ENCODE measurements at places on chromosomes 12 and 14.

DNA sequence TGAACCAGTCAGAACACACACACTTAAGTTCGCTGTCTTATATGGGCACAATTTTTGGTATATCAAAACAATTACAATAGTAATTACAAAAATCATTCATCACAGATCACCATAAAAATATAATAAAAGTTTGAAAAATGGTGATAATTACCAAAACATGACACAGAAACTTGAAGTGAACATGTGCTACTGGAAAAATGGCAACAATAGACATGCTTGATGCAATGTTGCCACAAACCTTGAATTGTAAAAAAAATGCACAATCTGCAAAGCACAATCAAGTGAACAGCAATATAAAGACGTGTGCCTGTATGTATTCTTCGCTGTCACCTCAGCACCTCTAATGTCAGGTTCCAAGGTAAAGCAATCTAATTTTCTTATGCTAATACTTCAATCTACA, 117.6 kb downstream of the PRKD1 start:
- no peak for DNase-seq

DNA sequence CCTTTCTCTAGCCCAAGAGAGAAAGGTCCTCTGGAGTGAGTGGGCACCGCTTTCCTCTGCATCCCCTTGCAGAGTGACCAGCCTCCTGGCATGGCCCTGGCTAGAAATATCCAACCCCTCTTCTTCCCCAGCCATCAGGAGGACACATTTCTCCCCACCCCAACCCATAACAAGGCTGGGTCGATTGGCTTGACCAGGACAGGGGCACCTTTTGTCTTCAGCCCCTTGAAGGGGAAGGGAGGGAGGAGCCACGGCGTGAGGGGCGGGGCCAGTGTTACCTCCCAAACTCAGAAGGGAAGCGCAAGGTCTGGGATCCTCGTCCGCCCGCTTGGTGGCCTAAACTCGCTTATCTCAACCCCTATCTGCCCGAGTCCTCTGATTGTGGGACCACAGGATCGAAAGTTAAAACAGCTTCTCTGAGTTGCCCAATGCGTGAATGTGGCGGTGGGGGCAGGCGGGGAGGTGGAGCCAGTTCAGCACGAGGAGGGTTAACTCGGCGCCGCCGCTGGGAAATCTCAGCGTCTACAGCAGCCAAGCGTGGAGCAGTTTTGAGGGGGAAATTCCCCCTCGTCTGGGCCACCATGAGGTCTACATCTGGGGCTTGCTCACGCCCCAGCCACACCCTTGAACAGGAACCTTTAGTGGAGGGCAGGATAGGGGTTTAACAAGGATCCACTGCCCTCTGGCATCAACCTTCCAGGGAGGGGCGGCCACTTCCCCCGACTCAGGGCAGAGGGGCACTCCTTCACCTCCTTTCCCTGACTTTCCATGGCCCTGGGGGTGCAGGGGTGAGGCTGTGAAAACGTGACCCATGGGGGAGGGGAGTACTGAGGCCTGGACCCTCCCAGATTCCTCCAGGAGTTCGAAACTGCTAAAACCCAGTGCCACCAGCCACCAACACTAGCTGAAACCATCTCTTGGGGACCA, 795 bp downstream of the STAT6 start:
- peak; percentile 52 for DNase-seq

DNA sequence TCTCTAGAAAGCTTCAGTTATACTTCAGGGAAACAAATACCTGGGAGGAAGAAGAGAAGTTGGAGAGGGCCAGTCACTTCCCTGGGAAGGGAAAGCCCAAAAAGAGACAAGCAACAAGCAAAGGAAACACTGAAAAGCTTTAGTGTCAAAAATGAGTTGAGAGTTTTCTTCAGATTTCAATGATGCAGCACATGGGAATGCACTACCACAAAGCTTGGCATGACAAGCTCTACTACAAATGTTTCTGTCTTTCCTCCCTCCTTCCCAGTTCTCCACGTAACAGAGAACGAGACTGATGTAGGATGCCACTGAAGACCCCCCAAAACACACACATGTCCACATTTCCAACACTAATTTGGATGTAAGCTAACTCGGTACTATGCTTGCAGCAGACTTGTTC, 26.8 kb upstream of the ADAMTS20 start:
- DNase-seq = no peak

DNA sequence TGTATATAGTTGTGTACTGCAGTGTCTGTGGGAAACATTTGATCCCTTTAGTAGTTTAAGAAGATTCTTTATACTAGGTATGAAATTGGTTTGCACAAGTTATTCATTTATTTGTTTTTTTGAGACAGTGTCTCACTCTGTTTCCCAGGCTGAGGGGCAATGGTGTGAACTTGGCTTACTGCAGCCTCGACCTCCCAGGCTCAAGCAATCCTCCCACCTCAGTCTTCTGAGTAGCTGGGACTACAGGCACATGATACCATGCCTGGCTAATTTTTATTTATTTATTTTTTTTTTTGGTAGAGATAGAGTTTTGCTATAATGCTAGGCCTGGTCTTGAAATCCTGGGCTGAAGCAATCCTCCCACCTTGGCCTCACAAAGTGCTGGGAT, 209.4 kb downstream of the RASSF9 start:
- no peak for DNase-seq

DNA sequence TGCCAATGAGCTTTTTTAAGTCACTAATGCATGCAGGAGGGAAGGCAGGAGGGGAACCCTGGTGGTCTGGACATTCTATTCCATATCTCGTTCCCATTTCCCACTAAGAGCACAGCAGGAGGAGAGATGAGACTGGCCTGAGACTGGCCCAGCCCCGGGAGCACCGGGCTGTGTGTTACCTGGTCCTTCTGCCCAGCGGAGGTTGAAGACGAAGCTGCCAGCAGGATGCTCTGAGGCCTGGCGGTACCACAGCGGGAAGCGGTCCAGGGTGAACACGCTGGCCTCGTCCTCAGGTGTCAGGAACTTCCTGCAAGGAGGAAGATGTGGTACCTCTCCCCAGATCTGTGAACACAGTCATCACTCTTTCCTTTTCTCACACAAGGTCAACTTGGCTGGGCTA, 23.9 kb downstream of the LRTM2 start:
- DNase-seq = no peak

GRCh38 chr14:80781972-80782367, 159.6 kb downstream of the CEP128 start:
- DNase-seq = no peak

GRCh38 chr12:115201966-115202365, 518.0 kb upstream of the TBX3 start:
- DNase-seq = no peak

DNA sequence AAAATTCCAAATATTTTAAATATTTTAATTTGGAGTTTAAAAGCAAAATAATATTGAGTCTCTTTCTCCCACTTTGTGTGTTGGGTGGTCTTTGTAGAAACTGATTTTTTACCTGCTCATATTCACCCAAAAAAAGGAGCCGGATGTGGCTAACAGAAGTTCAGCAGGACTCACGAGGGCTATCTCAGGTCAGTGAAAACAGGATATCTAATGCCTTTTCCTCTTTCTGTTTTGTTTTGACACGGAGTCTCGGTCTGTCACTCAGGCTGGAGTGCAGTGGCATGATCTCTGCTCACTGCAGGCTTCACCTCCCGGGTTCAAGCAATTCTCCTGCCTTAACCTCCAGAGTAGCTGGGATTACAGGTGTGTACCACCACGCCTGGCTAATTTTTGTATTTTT, 30.8 kb downstream of the COA8 start:
- no peak for DNase-seq

- DNase-seq = no peak
Observed at GRCh38 chr12:131432532-131433260, 278.2 kb upstream of the SFSWAP start.

DNA sequence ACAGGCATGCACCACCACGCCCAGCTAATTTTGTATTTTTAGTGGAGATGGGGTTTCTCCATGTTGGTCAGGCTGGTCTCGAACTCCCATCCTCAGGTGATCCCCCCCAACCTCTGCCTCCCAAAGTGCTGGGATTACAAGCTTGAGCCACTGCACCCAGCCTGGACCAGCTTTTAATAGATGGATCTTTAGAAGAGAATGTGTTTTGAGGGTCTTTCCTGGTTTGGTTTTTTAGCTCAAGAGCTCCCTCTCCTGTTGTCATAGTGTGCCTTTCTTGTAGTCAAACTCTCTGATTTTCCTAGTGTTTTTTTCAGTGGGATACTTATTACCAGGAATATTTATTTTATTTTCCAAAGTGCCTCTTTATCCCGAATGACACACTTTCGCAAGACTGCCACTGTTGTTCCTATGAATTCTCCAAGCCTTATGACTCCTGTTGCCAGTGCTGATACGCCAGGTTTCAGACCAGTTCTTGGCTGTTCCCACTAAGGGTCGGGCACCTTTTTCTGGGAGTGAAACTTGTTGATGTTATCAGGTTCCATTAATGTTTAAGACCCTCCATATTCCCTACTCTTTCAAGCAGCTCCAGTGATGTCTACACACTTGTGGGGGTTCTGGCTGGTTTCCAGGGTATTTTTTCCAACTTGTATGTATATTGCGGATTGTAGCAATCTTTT, 31.5 kb upstream of the LIMA1 start:
- DNase-seq = no peak

- DNase-seq = no peak
Observed at GRCh38 chr12:39224971-39225370, 217.9 kb downstream of the KIF21A start.

DNA sequence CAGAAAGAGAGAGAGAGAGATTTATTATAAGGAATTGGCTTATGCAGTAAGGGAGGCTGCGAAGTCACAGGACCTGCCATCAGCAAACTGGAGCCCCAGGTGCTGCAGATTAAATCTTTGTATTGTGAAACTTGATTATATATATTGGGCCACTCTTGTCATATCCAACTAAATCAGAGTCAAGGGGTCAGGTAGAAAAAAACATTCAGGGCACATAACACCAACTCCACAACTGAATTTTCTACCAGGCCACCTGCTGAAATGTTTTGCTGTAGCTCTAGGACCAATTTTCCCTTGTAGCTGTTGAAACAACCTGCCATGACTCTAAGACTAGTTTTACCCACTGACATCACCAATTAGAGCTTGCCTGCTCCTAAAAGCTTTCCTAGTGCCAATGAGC, 1240.8 kb downstream of the SLC16A7 start:
- no peak for DNase-seq

- DNase-seq = no peak
Observed at GRCh38 chr14:39232554-39233415, 930 bp upstream of the MIA2 start.

GRCh38 chr14:104724407-104724980, 465 bp downstream of the ADSS1 start:
- DNase-seq = no peak

- no peak for DNase-seq
Observed at GRCh38 chr14:38201137-38201828, 6.4 kb upstream of the SSTR1 start.

DNA sequence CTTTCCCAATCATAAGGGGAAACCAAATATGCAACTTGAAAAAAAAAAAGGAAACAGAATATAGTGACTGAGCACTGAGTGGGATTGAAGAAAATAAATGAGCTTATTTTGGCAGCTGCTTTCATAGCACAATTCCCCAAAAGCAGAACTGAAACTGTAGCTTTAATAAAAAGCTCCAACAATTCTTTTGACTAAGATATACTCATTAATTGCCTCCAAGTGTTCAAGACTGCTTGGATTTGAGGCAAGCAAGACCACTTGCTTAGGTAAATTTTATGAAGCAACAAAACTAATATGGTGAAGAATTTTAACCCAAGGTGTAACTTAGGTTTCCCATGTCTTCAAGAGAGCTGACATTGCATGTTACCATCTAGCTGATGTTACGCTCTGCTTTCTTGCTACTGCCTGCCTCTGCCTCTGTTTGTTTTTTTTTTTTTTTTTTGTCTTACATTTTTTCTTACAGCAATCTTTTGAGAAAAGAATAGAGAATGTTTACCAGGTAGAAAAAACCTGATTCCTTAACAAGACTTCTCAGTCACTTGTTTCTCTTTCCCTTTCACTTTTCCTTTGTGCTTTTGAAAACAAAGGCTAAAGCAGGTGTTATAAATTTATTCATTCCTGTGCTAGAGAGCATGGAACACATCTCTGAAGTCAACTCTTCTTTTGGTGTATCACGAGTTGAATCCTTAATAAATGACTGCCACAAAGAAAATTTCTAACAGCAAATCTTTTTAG, 134.4 kb downstream of the BCAT1 start:
- no peak for DNase-seq

GRCh38 chr14:29242755-29243754, 476.5 kb downstream of the FOXG1 start:
- no peak for DNase-seq

DNA sequence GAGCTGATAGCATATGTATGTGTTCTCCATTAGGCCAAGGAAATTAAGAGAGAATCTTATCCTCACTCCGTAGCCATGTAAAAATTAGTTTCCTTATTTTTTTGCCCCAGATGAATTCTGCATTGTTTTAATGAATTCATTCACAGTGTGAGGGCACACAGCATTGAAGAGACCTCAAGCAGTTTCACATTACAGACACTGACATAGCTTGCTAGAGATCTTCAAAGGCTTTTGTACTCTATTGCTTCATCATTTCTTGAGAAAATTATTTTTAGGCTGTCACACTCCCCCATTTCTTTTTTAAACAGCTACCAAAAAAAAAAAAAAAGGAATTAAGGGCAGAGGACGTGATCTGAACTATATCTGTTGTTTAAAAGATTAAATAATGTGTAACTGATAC, 251.1 kb downstream of the BCAT1 start:
- DNase-seq = no peak

- DNase-seq = no peak
Observed at GRCh38 chr14:99514552-99515300, 33.5 kb downstream of the CCNK start.

DNA sequence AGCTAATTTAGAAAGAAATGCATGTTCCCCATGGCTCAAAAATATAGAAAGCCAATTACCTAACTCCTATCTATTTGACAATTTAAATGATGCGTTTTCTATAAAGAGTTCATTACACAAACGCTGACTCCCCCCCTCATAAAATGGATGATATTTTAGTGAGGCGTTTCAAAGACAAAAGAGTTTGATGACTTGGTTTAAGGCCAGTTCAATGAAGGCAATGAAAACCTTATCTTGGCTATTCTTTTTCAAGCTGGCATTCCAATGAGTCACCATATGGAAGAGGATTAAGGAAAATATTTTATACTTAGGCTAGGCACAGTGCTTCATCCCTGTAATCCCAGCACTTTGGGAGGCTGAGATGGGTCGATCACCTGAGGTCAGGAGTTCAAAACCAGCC, 62.7 kb downstream of the HMGA2 start:
- DNase-seq = no peak

DNA sequence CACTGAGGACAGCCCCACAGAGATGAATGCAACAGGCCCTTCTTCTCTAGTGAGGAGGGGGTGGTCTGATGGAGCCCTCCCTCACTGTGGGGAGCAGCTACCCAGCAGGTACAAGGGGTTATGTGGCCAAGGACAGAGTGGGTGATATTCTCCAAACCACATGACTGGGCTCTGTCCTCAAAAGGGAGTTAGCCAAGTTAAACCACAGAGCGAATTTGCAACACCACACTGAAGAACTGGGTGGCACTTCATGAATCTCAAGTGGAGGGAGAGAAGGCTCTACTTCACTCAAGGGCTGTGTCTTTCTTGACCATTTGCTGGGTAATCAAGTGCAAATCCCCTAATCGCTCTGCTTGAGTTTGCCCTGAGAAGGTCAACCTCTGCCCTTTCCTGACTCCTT, 12.5 kb downstream of the GPR68 start:
- no peak for DNase-seq
